Right forelimb (tissue), 1 donor: ENCODE measurements at places on chromosomes 1 and 21.

GRCh38 chr1:212218911-212219310 is 66.3 kb upstream of the PPP2R5A start:
- no peak for DNase-seq

DNA sequence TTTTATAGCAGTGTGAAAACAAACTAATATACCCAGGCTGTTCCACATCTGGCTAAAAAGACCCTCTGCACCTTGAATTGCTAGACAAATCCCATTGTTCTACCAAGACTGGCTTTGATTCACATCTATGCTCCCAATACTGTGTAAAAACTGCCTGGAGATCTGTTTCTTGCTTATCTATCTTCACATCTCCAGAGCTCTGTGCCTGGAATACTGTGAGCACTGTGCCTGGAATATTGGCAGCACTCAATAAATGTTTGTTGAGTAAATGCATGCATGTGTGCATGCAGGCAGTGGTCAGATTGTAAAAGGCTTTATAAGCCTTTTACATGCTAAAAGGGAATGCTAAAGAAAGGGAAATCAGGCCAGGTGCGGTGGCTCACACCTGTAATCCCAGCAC is 75.5 kb upstream of the APP start:
- DNase-seq, result no peak

- DNase-seq, result no peak
Observed at GRCh38 chr1:22626237-22627157, 9.9 kb upstream of the C1QA start.

GRCh38 chr1:207913951-207914350 is 3.0 kb upstream of the CD34 start:
- DNase-seq, result no peak

DNA sequence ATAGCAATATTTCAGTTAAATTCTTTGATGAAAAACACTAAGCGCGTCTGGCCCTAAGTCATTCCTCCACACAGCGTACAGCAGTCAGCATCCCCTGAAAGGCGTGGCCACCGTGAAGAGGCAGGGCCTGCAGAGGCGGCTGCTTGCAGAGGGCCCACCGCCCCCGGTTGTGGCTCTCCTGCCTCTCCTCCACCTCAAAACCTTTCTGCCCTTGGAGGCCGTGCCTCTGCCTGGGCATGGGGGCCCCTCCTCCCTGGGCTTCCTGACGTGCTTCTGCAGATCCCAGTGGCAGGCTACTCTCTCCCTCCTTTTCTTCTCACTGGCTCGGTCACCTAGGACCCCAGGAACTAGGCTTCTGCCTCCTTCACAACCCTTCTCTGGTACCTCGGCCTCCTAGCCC is 16.2 kb downstream of the CLSTN1 start:
- no peak for DNase-seq

- DNase-seq, result peak; percentile 51
Observed at GRCh38 chr1:229941831-229942230, 125.2 kb upstream of the GALNT2 start.

- no peak for DNase-seq
Observed at GRCh38 chr1:37656881-37657280, 22.2 kb upstream of the RSPO1 start.

GRCh38 chr1:210003501-210003900 is 65.5 kb downstream of the SYT14 start:
- no peak for DNase-seq

- DNase-seq, result no peak
Observed at GRCh38 chr1:73626326-73626725, 571.6 kb downstream of the LRRIQ3 start.

DNA sequence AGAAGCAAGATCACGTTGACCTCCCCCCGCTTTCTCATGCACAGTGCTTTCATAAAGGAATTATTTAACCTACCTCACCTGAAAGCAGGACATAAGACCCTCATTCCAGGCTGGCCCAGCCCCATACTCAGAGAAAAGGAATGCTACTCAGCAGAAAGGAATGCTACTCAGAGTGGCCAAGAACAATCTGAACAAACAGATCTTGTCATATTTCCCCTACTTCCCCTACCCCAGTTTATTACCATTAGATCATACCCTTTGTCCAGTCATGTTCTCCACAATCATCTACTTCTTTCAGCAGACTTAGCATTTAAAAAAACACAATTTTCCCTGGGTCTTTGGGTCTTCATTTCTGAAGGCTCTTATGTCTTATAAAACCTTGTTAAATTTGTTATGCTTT is 89.8 kb downstream of the SLC16A1 start:
- DNase-seq, result no peak

GRCh38 chr1:206700445-206701036 is 15.8 kb downstream of the MAPKAPK2 start:
- no peak for DNase-seq

DNA sequence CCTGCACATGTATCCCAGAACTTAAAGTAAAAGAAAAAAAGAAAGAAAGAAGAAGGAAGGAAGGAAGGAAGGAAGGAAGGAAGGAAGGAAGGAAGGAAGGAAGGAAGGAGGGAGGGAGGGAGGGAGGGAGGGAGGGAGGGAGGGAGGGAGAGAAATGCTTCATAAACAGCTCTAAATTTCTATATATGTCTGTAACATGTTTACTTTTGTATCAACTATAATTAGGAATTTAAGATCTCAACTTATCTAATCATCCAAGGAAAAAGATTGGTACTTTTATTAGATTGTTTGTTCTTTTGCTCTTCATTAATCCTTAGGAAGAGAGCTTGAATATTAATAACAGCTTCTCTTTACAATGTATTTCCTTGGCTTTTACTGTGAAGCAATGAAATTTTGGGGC is 195.4 kb upstream of the PRMT6 start:
- DNase-seq, result no peak

DNA sequence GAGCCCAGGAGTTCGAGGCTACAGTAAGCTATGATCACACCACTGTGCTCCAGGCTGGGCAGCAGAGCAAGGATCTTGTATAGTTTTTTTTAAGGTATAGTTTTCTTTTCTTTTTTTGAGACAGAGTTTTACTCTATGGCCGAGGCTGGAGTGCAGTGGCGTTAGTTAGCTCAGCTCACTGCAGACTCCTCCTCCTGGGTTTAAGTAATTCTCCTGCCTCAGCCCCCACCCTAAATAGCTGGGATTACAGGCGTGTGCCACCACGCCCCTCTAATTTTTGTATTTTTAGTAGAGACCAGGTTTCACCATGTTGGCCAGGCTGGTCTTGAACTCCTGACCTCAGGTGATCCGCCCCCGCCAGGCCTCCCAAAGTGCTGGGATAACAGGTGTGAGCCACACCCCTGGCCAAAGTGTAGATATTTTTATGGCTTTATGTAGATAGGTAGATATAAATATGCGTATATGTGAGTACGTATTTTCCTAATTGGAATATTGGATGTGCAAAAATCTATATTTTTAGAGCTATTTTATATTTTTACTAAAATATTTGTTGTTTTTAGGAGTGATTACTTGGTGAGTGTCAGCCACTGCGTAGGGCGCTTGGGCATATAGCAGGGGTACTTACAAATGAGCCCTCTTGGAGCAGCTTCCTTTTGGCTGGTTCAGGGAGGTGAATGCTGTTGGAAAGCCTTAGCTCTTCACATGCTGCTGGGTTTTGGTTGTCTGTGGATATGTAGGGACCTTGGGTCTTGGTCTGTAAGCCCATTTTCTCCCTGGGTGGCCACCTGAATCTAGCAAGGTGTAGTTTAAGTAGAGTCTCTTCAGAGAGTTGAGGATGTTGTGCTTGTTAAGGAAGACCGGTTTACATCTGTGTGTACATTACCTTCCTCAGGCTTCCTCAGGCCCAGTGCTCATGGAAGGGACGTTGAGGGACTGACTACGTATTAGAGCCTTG is 9.5 kb downstream of the KDM4A start:
- no peak for DNase-seq

GRCh38 chr1:199573047-199573446 is 454.5 kb upstream of the NR5A2 start:
- DNase-seq, result no peak

GRCh38 chr1:175003521-175003920 is 3.8 kb downstream of the CACYBP start:
- DNase-seq, result no peak

GRCh38 chr1:158978730-158979129 is 31.0 kb upstream of the IFI16 start:
- DNase-seq, result no peak

GRCh38 chr1:243246916-243247315 is 8.2 kb downstream of the CEP170 start:
- no peak for DNase-seq

DNA sequence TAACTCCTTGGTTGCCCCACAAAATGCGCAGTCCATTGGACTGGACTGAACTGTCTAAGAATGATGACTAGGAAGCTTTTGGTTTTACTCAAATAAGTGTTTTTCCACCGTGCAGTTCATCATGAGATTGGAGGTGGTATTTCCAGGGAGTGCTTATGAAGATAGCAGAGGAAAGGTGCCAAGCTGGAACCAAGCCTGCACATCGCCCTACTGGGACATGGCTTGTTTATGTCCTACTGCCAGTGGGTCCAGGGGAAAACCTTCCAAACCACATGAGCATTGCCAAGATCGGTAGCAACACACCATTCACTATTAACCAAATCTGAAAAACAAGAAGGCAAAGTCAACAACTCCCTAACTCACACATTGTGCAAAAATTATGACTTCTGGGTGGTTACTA is 54.7 kb upstream of the DSCAM start:
- no peak for DNase-seq

DNA sequence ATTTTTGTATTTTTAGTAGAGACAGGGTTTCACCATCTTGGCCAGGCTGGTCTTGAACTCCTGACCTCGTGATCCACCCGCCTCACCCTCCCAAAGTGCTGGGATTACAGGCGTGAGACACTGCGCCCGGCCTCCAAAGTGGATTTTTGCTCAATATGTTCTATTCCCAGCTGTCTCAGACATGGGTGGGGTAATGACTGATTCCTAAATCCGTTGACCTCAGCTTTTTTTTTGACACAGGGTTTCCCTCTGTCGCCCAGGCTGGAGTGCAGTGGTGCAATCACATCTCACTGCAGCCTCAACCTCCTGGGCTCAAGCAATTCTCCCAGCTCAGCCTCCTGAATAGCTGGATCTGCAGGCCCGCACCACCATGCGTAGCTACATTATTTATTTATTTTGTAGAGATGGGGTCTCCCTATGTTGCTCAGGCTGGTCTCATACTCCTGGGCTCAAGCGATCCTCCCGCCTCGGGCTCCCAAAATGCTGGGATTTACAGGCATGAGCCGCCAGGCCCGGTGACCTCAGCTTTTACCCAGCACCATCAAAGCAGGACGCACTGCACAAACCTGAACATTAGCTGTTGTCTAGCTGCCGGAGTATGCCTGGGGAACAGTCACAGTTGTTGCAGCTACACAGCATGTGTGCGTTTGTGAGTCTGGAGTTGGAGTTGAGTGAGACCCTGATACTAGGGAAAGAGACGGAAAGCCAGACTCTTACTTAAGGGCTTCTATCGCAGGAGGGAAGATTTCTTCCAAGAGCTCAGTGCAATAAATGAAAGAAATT is 43.7 kb upstream of the PSEN2 start:
- peak; percentile 53 for DNase-seq

DNA sequence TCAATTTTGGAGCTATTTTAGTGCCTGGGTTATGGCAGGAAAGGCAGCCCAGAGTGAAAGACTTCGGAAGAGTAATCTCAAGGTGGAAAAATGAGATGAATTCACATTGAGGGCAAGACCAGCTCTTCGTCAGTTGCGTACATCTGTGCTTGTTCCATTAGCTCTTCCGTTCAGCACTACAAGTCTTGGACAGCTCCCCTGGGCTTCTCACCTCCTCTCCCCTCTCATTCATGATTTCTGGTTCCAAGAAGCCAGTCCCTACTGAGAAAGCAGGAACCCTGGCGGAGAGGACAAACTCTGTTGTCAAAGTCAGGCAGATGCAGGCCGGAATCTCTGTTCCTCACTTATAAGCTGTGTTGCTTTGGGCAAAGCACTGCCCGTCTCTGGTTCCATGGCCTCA is 76.5 kb downstream of the ACTL8 start:
- DNase-seq, result peak; percentile 54

GRCh38 chr1:219223496-219223895 is 49.8 kb downstream of the LYPLAL1 start:
- no peak for DNase-seq

GRCh38 chr1:63908016-63908415 is 134.2 kb downstream of the ROR1 start:
- DNase-seq, result no peak

- no peak for DNase-seq
Observed at GRCh38 chr1:67647036-67647798, 37.8 kb upstream of the GADD45A start.

- no peak for DNase-seq
Observed at GRCh38 chr1:97920276-97920831, 480 bp downstream of the DPYD start.

GRCh38 chr1:8082945-8083344 is 56.8 kb upstream of the ERRFI1 start:
- DNase-seq, result no peak

- DNase-seq, result no peak
Observed at GRCh38 chr1:172054172-172054571, 212.9 kb downstream of the DNM3 start.

DNA sequence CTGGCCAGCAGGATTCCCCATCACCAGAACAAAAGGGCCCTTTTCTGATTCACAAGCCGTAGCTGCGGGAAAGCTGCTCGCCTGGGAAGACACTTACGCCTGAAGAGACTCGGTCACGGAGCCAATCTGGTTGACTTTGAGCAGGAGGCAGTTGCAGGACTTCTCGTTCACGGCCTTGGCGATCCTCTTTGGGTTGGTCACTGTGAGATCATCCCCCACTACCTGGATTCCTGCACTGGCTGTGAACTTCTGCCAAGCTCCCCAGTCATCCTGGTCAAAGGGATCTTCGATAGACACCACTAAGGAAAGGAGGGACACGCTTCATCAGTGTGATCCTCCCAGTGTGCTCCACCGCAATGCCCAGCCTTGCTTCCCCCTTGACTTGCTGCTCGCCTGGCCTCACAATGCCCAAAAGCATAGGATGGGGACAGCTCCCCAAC is 14.7 kb downstream of the ENO1 start:
- no peak for DNase-seq

GRCh38 chr1:27349784-27350662 is 8.2 kb downstream of the SYTL1 start:
- DNase-seq, result peak; percentile 80

DNA sequence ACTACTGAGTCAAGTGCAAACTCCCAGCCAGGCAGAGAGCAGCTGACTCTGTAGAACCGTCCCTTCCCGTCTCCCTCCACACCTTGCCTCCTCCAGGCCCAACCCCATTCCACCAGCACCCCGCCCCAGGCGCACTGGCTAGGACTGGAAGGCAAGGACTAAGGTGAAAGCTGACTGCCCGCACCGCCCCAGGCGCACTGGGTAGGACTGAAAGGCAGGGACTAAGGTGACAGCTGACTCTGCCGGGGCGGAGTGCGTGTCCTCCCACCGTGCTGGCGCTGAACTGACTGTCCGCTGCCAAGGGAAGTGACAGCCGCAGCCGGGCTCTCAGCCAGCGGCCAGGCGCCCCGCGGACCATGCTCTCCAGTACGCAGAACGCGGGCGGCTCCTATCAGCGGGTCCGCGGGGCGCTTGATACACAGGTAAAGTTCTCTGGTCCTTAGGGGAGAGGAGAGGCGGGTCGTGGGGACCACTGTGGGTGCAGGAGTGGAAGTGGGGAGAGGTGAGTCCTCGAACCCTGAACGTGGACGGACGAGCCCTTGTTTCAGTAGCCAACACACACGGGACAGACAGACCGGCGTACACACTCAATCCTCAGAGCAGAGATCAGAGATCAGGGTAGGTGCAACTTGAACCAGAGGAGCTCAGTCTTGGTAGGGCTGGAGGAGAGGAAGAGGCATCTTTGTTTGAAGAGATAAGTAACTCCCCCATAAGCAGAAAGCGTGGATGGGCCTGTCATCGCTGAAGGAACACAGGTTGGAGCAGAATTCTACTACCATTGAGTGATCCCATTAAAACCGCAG is 58.0 kb downstream of the RBM11 start:
- peak; percentile 72 for DNase-seq
